Activated T-helper 1 cell treated with anti-CD3 and anti-CD28 coated beads, Interleukin-2, amount 50 U/mL, for 16 hours (primary cell): ENCODE measurements at places on chromosomes 3 and 15.

- DNase-seq: no peak
Observed at GRCh38 chr3:136818191-136818768, 646 bp upstream of the SLC35G2 start.

DNA sequence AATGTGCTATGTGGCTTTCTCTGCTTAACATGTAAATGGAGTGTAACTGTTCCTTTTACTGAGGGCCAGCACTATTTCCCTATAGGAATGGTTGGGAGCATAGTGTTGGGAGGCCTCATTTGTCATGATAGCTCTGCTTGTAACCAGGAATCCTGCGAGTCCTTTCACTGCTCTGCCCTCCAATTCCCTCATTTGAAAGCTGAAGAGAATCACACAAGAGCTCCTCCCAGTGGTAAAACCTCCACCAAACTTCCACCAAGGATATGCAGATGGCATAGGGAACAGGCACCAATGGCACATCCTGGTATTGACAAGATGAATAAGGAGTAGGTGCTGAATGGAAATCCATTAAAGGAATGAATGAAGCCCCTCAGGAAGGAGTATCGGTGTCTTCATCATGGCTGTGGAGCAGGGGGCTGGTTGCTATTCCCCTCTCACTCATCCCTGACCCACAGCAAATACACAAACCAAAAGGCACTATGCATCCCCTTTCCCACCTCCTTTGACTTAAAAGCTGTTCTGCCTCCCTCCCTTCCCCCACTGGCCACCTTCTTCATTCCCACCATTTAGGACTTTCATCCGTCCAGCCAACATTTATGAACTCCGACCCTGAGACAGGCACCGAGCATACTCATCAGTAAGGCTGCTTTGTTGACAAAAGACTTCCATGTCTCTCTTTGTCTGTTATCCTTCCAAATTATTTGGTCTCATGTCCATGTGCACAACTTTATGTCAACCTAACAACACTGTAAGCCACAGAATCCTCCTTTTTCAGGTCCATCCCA is 560.8 kb downstream of the FOXP1 start:
- DNase-seq: no peak

DNA sequence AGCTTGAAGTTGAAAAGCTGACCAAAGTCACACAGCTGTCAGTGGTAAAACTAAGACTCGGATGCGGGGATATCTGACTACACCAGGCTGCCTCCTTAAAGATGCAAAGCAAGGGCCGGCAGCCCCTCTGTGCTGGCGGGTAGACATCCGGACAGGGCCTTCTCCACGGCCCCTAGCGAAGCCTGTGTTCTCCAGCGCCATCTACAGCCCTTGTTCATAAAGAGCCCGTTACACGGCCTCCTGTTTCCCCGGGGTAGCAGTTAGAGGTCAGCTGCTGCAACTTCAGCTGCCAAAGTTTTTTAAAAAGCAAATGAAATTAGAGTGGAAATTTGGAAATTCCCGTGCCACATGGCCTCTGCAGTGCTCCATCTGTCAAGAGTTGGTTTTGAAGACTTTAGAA is 383.0 kb downstream of the TBL1XR1 start:
- no peak for DNase-seq

DNA sequence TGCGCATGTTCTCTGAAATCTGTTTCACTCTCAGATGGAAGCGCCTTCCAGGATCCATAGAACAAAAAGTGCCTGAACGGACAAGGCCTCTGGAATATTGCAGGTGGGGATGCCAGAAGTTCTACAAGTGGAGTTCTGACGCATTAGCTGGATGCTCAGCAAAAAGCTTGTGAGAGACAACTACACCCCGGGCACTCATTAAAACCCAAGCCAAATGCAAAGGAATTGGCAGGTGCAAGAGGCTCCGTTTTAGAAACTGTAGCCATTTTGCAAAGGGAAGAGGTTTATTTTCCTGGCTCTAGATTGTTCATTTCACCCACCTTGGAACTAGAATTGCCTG is 35.2 kb upstream of the SLC24A5 start:
- no peak for DNase-seq

- DNase-seq: no peak
Observed at GRCh38 chr3:56119575-56120349, 348.5 kb downstream of the ERC2 start.

DNA sequence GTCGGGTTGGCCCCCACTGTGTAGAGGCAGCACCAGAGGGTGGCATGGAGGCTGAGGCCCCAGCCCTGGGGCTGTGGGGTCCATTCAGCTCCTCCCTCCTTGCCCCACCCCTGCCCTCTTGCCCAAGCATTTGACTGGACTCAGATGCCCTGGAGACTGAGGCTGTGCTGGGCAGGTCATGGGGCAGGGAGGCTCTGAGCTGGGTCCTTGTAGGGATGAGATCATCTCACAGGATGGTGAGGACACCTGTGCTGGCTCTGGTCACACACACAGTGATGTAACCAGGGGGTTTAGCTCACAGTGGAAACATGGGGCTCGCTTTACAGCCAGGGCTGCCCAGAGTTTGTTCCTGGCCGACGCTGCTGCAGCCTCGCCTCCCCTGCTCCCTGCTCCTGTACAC is 17.8 kb downstream of the ALPK3 start:
- DNase-seq: no peak

DNA sequence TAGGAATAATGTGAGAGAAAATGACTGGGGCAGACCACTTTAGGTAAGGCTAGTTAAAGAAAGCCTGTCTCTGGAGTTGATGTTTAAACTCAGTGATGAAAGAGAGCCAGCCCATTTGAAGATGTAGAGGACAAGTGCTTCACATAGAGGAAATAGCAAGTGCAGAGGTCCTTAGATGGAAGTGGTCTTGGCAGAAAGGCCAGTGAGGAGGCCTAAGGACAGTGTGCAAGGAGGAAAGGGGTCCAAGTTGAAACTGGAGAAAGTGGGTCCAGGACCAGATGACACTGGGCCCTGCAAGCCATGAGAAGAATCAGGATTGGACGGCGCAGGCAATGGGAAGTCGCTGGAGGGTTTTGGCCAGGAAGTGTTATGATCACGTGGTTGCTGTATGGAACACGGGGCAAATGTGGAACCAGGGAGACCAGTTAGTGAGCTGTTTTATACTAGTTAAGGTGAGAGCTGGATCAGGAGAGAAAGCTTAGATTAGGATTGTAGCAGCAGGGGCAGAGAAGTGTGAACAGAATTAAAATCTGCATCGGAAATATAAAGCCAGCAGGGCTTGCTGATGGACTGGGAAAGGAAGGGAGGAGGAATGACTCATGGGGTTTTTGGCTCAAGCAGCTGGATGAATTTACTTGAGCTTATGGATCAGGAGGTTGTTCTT is 48.0 kb upstream of the SCAANT1 start:
- DNase-seq: no peak

DNA sequence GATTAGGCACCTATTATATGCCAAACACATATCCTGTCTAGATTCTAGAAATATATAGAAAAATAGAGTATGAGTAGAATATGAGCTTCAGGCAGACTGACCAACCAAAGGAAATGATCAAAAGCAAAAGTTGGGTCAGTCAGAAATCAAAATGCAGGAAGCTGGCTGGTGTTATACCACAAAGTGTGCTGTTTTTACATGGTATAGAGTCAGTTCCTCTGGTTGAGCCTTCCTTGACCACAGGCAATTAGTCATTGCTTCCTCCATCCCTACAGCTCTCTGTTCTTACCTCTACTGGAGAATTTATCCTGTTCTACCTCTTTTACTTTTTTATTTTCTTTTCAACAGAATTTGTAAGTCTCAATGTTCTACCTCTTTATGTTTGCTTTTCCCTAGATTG is 149.8 kb downstream of the TMCO5A start:
- no peak for DNase-seq

GRCh38 chr3:62233065-62233464 is 140.3 kb downstream of the FEZF2 start:
- DNase-seq: no peak

GRCh38 chr3:24437326-24437725 is 57.3 kb downstream of the THRB start:
- DNase-seq: no peak

DNA sequence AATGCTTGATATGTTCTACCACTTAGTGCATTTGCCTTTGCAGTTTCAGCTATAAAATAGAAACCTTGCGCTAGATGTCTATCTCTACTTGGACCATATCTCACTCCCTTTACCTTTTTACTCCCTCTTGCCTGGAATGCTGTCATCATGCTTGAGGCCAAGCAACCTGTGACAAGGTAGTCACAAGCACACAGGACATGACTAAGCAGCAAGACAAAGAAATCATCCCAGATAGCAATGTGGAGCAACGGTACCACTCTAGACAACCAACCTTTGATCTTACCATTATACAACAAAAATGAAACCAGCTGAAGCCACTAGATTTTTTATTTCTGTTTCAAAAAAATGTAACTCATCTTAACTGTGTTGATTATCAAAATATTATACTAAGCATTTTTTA is 50.5 kb upstream of the SPSB4 start:
- no peak for DNase-seq

GRCh38 chr3:54817628-54818027 is 110.2 kb downstream of the LRTM1 start:
- no peak for DNase-seq

- DNase-seq: no peak
Observed at GRCh38 chr3:82044930-82045705, 283.7 kb upstream of the GBE1 start.

DNA sequence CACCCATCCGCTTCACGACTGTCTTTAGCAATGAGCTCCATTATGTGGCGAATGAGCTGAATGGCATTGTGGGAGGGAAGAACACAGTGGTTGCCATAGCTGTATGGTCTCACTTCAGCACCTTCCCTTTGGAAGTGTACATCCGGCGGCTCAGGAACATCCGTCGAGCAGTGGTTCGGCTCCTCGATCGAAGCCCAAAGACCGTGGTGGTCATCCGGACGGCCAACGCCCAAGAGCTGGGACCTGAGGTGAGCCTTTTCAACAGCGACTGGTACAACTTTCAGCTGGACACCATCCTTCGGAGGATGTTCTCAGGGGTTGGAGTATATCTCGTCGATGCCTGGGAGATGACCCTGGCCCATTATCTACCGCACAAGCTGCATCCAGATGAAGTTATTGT is 27.8 kb upstream of the NFKBIZ start:
- no peak for DNase-seq

- DNase-seq: no peak
Observed at GRCh38 chr15:73368301-73369136, at the start of gene HCN4. TSS of gene HCN4 (minus strand) at chr15:73368958. CDS start at chr15:73368270, 688 bp downstream.

DNA sequence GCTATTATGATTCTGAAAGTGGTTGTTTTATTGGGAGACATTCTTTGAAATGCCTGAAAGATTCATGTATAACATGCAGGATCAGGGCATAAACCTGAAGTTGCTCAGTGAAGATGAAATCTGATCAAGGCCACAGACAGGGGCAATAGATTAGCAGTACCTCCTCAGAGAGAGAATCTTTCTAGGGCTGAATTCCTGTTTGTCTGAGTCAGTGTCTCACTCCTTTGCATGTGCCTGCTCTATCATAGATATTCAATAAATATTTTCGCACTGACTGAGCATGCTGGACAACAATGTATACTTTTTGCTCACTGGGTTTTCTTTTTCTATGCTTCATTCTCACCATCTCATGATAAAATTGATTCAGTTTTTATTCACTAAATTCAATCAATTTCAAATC is 49.8 kb upstream of the PFN2 start:
- DNase-seq: no peak

DNA sequence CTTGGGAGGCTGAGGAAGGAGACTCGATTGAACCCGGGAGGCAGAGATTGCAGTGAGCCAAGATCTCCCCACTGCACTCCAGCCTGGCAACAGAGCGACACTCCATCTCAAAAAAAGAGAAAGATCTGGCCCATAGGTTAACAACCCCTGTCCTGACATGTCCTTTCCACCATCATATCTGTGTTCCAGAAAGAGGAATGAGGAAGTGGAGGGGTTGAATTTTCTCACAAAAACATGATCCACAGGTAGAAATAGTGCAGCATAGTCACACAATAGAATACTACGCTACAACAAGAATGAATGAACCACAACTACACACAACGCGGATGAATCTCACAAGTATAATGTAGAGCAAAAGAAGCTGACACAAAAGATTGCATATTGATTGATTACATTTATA is 4.7 kb upstream of the SLC51B start:
- DNase-seq: no peak

DNA sequence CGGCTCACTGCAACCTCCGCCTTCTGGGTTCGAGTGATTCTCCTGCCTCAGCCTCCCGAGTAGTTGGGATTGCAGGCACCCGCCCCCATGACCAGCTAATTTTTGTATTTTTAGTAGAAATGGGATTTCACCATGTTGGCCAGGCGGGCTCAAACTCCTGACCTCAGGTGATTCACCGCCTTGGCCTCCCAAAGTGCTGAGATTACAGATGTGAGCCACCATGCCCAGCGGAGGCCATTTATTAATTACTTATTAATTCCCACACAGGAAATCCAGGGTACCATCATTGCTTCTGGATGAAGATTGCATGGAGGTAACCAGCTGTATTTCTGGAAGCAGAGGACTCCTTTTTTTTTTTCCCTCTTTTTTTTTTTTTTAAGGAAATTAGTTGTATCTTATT is 37.8 kb downstream of the MAP4 start:
- no peak for DNase-seq

GRCh38 chr3:184409331-184409926 is 29.6 kb downstream of the CHRD start:
- no peak for DNase-seq

- DNase-seq: no peak
Observed at GRCh38 chr15:65362491-65362890, 15.3 kb downstream of the IGDCC3 start.

- DNase-seq: no peak
Observed at GRCh38 chr3:5112043-5112442, 10.0 kb upstream of the ARL8B start.
